Fibroblast of upper back skin (primary cell): ENCODE measurements at places on chromosomes 11 and 22.

DNA sequence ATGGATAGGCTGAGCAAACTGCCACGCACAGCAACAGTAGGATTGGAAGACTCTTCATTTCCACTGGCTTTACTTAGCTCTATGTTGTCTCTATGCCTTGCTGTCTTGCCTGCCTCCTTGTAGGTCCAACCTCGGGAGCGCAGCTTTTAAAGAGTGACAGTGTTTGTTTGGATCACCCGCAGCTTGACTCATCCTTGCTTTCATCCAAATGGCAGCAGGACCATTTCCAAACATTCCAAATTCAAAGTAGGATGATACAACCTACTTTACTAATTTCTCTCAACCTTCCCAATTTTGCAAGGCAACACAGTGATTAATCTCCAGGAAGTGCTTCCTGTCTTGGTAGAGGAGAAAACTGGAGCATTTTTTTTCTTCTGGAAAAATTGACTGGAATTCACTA lies at the start of gene MMP3:
TSS of gene MMP3 (minus strand) at position 121 of the 400 bp plus-strand sequence. CDS start at position 58, 63 bp downstream.
- peak; percentile 75 for DNase-seq

GRCh38 chr11:101916422-101916821 lies at the start of gene ANGPTL5:
ANGPTL5 (minus strand) TSS chr11:101916522; CDS start chr11:101907909, 8,613 bp downstream.
- DNase-seq = no peak

DNA sequence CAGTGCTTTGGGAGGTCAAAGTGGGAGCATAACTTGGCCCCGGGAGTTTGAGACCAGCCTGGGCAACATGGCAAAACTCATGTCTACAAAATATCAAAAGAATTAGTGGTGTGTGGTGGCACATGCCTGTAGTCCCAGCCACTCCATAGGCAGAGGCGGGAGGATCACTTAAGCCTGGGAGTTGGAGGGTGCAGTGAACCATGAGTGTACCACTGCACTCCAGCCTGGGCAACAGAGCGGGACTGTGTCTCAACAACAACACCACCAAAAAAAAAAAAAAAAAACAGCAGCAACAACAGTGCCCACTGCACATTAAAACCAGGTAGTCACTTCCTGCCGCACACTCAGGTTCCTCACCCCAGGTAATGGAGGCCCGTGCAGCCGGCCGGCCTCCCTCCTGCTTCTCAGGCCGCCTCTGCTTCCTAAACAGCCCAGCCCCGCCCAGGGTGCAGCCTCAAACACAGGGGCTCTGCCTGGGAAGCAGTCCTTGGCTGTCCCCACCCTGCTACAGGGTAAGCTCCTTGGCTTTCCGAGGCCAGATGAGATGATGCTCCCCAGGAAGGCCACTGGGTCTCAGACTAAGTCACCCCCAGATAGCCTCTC lies 318.3 kb downstream of the SHANK2 start:
- DNase-seq = no peak

DNA sequence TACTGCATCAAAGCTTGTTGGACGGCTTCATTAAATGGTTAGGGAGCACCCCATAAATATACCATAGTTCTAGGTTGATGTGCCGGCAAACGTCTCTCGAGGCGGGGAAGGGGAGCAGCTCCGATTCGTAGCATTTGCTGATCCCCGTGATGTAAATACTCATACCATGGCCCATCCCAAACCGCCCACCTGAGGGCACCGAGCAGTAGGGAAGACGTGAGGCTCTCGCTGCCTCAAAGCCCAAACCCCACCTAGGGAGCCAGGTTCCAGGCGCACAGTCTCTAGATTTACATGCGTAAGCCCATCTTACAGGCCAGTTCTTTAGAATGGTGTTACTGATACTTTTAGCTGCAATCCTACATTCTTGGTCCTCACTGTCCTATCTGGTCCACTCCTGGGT lies 124.0 kb downstream of the FEZ1 start:
- no peak for DNase-seq

DNA sequence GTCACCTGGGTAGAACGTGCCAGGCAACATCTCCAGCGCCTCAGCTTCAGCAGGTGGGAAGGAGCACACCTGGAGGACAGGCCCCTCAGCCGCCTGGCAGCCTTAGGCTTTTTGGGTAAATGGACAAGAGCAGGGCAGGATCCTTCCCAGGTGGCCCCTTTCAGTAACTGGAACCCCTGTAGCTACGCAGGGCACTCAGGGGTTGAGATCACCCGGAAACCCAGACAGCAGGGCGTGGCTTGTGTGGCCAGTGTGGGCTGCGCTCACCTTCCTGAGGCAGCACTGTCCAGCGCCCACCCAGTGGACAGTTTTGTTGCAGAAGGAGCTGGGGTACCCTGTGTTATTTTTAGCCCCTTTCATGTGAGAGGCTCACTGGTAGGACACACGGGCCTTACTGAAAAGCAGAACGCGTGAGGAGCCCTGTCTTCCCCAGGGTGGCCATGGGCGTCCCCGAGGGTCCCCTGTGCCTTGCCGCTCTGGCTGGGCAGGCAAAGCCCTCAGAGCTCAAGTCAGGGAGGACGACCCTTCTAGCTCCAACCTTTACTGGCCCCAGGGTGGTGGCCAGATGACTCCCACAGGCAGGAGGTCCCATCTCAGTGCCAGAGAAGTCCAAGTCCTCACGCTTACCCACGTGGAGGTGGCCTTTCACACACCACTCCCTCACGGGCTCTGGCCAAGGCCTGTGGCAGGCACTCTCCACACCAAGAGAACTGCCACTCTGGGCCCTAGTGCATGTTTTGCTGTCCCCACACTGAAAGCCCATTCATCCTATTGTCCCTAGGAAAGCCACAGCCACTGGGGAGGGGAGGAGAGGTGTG lies 75.8 kb downstream of the CTTN start:
- DNase-seq = no peak

DNA sequence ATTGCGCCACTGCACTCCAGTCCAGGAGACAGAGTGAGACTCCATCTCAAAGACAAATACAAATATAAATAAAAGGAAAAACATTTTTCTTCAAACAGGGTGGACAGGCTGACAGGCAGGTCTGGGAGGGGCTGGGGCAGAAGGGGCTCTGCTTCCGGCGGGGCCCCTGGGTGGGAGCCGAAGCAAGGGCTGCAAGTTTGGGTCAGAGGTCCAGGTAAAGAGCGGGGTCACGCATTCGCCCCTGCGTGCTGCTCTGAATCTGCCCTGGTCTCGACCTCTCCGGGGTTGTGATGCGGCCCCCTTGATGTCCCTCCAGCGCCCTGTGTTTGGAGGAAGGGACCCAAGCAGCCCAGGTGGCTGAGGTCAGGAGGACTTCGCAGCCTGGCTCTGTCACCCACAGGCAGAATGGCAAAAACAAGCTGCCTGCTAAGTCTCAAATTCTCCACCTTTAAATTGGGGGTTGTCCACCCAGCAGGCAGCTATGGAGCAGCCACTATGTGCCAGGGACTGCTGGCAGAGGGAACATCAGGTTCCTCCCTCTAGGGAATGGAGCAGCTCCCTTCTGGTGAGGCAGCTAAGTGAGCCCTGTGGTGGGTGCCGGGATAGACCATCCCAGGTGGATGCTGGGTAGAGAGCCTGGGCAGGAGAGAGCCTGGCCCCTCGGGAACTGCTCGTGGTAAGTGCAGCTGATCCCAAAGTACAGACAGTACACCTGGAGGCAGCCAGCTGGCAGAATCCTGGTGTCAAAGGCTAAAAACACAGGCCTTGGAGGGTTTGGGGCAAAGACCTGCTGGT lies 10.3 kb upstream of the PHF21B start:
- DNase-seq = no peak

DNA sequence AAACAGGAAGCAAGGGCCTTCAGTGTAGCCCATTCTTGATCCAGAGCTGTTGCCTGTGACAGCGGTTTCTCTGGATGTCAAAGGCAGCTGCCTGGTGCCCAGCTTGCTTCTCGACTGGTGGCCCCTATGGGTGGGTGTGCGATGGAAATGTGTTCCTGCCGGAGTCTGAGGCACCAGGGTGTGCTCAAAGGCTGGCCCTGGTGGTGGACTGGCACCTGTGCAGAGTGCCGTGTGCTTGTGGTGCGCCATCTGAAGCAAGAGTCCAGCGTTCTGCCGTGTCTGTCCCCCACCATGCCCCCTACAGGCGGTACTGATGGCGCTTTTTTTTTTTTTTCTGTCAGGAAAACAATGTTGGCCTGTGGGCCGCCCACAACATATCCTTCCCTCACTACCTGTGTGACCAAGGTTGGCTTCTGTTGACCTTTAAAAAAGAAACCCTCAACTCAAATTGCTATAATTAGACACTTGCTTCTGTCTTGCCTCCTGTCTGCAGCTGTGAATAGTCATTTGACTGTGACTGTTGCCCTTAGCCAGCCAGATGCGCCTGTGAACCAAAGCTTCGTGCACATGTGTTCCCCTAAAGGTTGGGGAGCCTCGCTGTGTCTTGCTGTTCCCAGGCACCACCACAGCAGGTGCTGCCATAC lies 4.7 kb upstream of the RANBP1 start:
- no peak for DNase-seq

- DNase-seq = no peak
These were observed 404.6 kb upstream of the CNTN5 start for GRCh38 chr11:98616098-98616655.

- DNase-seq = no peak
These were observed at the start of gene CALCB for GRCh38 chr11:15073361-15074205. CALCB (plus strand) TSS chr11:15073593; CDS start chr11:15074719, 1,126 bp downstream.

DNA sequence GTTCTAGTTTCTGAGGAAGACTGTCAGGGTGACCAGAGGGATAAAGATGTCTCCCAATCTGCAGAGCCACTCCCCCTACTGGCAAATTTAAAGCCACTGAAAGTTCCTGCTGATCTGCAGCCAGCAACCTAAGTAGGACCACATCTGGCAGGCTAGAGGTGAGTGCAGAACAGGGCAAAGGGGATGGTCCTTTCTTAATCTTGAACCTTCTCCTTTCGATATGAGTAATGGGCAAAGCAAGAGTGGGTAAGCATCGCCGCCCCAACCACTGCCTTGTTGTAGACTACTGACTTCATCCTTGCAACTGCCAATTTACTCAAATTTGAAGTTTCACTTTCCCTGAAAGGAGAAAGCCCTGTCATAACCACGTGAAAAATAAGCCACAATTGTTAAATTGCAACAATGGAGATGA lies 30.7 kb downstream of the SCUBE2 start:
- no peak for DNase-seq

GRCh38 chr22:44181033-44181911 lies 547 bp downstream of the PARVG start:
- DNase-seq = peak; percentile 6

GRCh38 chr22:10727393-10727792 lies 4800.6 kb upstream of the OR11H1 start:
- DNase-seq = no peak

GRCh38 chr11:115848080-115848479 lies 343.9 kb upstream of the CADM1 start:
- no peak for DNase-seq

- no peak for DNase-seq
These were observed 126.0 kb downstream of the SWAP70 start for GRCh38 chr11:9789910-9790309.

DNA sequence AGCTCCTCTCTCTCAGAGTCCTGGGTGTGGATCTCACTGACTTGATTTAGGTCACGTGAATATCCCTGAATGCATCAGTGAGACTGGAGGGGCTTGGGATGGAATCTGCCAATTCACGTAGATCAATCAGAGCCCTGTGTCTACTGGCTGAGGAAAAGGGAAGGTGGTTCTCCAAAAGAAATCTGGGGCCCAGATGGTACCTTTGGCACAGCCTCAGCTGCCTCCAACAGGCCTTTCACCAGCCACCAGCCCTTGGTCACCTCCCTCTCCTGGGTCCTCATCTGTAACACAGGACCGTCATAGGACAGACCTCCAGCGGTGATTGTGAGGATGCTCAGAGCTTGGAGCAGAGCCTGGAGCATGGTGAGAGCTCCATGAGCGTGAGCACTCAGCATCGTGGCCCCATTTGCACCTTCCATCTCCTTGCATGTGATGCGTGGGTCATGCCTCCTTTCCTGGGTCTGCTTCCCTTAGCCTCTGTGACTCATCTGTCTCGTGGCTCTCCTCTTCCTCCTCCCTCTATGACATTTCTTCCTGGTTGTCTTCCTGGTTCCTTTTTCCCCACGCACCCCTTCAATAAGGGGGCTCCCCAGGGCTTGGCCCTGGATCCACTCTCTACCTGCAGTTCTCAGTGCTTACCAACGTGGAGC lies 7.5 kb upstream of the MIEF1 start:
- DNase-seq = no peak

- DNase-seq = no peak
These were observed 84.9 kb downstream of the C11orf91 start for GRCh38 chr11:33615751-33616150.

DNA sequence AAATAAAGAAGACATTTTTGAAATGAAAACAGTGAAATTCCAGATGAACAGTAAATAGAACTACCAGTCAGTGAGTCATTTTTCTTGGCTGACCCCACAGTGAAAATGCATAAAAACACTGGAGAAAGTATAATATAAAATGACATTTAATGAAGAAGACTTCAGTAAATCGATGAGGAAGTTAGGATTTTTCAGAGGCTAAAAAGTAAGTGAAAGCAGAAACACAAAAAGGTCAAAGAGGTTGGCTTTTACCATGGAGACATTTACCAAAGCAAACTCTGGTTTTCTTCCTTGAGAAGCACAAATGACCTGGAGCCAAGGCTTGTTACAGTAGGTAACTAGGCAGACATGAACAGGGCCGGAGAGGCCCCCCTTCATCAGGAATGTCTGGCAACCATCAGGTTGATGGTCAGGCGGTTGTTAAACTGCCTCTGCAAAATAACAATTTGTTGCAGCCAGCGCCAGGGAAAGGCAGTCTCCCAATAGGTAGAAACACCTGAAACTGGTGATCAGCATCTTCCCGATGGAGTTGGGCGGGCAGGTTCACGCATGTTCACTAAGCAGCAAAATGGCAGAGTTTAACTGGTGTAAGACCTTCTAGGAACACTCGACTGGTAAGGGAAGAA lies 16.7 kb upstream of the TMEM123 start:
- peak; percentile 20 for DNase-seq

DNA sequence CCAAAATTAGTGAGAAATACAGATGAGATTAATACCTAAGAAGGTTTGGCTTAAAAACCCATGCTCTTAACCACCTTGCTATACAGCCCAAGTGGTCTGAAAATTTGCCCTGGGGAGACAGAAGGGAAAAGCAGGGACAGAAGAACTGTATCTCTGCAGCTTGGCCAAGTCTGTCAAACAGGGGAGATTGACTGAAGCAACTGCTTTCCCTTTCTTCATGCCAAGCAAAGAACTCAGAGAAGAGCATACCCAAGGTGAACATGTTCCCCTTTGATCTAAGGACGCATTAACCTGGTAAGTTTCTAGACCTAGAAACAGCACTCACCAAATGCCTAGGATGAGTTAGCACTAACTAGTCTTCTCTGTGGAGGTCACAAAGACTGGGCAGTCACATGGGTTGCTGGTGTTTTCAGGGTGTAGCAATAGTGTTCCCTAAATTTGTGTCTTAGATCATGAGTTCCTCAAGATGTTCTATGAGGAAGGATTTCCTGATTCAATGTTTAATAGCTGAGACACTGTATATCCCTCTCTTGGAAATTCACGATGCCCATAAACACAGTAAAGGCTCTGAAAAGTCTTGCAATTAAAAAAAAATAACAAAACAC lies 75.6 kb upstream of the GRAMD1B start:
- DNase-seq = no peak

- no peak for DNase-seq
These were observed 1.5 kb upstream of the USP18 start for GRCh38 chr22:18148293-18148965.
